HepG2 (cell line): ENCODE measurements at places on chromosomes 4 and X. TPM values are rescaled to one million over a fixed set of nuclear protein-coding genes. Genes with fewer than 3 reads are reported as not detected.
A peak's percentile ranks its signal among the peaks of the same experiment; 100 is the strongest.

GRIA2 gene
- total RNA-seq = not detected in 2 replicates

TSPAN7 gene
- 12.8 and 21.4 TPM in 2 replicates for total RNA-seq

ABCB7 gene
- 27.7 and 29.9 TPM in 2 replicates for total RNA-seq

MAP7D3 gene
- total RNA-seq = not detected in 2 replicates

MAB21L2 gene
- not detected in 2 replicates for total RNA-seq

THAP9 gene
- 7.2 and 11.4 TPM in 2 replicates for total RNA-seq

GLRA2 gene
- total RNA-seq = not detected in 2 replicates

SHROOM4 gene
- 0.15 and 0.18 TPM in 2 replicates for total RNA-seq

NXF3 gene
- total RNA-seq = not detected in 2 replicates

PTTG2 gene
- total RNA-seq = not detected in 2 replicates

TBX22 gene
- not detected in 2 replicates for total RNA-seq

GC gene
- total RNA-seq = 0.35 TPM in 1 of 2 replicates, not detected in the other

TGIF2LX gene
- total RNA-seq = not detected in 2 replicates

- no peak for DNase-seq
Measured at GRCh38 chrX:14832151-14832550, 40.7 kb downstream of the FANCB start.

DNA sequence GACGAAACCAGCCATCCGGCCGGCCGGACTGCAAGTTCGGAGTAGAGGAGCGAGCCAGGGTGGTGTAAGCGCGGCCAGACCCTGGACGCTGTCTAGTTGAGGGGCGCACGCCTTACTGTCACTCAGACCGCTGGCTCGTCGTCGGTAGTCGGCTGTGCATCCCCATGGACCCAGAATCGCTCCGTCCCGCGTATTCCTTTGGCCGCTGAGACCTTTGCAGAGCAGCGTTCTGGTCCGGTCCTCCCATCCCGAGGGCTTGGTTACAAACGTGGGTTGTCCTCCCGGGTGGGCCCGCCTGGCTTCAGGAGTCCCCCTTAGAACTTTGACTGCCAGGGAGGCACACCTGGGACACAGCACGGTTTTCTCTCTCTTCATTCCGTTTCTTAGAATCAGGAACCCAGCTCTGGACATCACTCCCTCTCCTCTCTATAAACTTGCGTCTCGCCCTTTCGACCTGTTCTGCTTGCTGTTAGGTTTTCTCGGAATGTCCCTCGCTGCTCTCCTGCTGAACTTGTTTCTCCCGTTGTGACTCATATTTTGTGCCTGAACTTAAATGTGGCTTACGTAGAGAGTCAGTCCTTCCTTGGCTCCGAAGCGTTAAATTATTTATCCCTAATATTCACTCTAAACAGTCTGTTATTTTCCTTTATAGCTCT, 672 bp downstream of the PGM2 start:
- DNase-seq = no peak

DNA sequence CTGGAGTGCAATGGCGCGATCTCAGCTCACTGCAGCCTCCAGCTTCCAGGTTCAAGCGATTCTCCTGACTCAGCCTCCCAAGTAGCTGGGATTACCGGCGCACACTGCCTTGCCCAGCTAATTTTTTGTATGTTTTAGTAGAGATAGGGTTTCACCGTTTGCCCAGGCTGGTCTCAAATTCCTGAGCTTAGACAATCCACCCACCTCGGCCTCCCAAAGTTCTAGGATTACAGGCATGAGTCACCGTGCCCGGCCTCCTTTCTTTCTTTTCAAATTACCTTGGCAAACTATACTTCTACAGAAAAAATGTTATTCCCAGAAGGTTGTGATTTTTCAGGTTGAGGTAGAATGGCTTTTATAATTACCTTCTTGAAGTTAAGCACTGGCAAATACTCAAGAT, 321.9 kb upstream of the PRPS2 start:
- no peak for DNase-seq

GRCh38 chr4:118836301-118837120, 585 bp upstream of the SEC24D start:
- peak; percentile 57 for DNase-seq

DNA sequence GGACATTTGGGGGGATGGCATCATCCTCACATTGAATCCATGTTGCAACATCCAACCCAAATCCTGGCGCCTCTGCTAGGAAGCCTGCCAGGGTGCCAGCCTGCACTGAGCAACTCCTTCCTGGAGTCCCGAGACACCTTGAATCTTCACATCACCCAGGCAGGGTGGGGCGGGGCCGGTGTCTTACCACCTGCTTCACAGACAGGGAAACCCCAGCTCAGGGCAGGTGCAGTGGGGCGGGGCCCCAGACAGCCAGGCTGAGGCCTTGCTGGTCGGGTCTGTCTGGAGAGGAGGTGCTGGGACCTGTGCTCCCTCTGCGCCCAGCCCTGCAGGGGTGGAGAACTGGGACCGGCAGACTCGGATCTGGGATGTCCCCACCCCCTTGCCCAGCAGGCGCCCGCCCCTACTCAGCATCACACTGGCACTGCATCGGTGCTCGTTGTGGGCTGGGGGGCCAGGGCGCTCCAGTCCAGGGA, 31.5 kb upstream of the HTRA3 start:
- no peak for DNase-seq

DNA sequence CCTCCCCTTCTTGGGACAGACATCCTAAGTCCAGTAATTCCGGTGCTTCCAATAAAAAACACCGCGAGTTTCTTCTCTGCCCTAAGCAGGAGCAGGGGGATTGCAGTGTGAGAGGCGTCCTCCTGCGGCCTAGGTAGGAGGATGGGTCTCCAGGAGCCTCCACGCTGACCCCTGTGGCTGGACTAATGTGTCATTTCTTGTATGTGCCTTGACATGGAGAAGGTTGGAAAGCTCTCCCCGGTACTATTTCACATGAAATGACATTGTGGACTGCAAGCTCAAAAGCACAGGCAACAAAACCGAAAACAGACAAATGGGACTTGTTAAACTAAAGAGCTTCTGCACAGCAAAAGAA, 66.6 kb upstream of the ENPP6 start:
- DNase-seq = no peak

GRCh38 chr4:183492791-183493222, 12.1 kb upstream of the ING2 start:
- DNase-seq = no peak

- no peak for DNase-seq
Measured at GRCh38 chr4:85544751-85545150, 69.8 kb downstream of the ARHGAP24 start.

DNA sequence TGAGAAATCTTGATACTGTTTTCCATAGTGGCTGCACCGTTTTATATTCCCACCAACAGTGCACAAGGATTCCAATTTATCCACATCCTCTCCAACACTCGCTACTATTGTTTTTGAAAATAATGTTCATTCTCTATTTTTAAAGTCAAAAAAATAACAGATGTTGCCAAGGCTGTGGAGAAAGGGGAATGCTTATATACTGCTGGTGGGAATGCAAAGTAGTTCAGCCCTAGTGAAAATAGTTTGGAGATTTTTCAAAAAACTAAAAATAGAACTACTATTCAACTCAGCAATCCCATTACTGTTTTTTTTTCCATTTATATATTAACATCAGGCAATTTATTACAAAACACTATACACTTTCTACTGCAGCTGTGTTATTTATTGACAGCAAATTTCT, 208.7 kb downstream of the CBLL2 start:
- no peak for DNase-seq

DNA sequence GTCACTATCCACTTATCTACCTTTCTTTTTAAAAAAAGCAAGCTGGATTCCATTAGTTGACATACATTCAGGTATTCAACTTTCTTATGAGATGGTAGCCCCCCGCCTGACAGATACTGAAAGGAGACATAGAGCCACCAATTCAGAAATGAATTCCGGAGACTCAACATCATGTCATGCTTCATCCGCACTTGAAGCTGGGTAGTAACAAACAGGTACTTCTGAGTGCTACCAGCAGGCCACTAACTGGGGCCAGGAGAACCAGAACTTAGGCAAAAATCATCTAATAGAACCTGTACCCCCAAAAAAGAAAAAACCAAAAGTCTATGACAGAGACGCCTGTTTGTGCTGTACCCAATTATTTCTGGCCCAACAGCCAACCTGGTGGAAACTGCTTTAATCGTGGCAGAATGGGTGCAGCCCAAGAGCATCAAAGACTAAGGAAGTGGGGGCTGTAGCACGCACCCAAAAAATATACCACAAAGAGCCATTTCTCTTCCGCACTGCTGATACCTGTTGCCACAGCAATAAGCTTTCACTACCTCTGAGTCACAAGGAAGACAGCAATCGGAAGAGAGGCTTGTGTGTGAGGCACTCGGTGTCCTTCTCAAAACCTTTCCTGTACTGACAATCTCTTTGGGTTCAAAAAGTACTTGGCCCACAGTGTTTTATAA, 84.8 kb downstream of the AFAP1 start:
- no peak for DNase-seq

DNA sequence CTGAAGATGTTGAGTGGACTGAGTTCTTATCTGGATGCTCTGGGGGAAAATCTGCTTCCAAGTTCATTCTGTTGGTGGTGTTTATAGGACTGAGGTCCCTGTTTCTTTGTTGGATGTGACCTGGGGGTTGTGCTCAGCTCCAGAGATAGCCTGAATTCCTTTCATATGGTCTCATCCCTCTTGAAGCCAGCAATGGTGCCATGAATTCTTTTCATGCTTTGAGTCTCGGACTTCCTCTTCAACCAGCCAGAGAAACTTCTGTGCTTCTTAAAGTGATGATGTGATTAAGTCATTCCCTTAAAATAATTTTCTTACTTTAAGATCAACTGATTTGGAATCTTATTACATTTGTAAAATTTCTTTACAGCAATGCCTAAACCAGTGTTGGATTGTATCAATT, 233.8 kb upstream of the UGT8 start:
- no peak for DNase-seq

DNA sequence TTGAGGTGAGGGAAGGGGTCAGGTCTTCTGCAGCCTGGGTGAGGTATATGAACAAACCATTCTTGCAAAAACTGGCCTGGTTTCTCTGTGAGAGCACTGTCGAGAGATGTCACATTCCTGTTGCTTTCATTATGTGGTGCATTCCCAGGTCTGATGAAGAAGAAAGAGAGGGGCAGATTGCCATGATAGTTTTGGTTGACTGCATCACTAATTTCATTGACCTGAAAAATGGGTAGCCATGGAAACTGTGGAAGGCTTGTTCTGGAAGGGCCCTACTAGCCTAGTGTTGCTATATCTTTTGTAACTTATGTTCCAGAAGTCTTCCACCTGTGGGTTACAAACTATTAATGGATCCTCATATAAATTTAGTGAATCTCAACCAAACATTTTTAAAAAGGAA, 32.9 kb upstream of the CYBB start:
- no peak for DNase-seq

DNA sequence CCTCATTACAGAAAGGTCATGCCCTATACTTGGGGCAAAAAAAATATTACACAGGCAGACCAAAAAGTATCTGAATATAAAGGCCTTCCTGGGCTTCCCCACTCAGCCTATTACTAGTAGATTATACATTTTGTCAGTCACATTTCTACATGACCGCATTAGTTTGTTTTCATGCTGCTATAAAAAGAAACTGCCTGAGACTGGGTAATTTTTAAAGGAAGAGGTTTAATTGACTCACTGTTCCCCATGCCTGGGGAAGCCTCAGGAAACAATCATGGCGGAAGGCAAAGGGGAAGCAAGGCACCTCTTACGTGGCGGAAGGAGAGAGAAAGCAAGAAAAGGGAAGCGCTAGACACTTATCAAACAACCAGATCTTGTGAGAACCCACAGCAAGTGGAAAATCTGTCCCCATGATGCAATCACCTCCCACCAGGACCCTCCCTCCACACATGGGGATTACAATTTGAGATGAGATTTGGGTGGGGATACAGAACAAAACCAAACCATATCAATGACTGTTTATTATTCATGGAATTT, 1312.0 kb downstream of the PCDH7 start:
- DNase-seq = no peak

- DNase-seq = no peak
Measured at GRCh38 chr4:165656829-165657490, 216.1 kb upstream of the TLL1 start.

- no peak for DNase-seq
Measured at GRCh38 chr4:89419111-89419695, 111.6 kb upstream of the GPRIN3 start.

- no peak for DNase-seq
Measured at GRCh38 chr4:62791386-62791785, 1591.3 kb downstream of the ADGRL3 start.

GRCh38 chr4:148101790-148102189, 340.4 kb downstream of the NR3C2 start:
- DNase-seq = no peak

- no peak for DNase-seq
Measured at GRCh38 chrX:23570674-23571343, 96.5 kb upstream of the PRDX4 start.

GRCh38 chr4:94459462-94460161, 7.9 kb downstream of the PDLIM5 start:
- DNase-seq = peak; percentile 55

GRCh38 chrX:45322820-45323219, 122.1 kb upstream of the DIPK2B start:
- DNase-seq = no peak

DNA sequence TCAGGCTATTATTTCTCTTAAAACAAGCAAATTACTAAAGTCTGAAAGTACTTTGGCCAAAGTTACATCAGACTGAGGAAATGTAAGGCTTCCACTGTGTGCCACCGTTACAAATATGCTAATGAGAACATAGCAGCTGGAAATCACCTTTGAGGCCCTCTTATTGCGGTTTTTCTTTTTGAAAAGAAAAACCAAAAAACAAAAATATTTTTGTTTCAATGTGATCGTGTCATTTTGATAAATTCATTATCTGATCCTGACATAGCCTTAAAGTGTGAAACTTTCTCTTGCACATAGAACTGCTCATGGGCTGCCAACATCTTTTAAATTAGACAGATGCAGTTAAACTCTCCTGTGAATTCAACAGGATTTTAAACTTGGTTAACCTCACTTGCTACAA, 2.8 kb upstream of the TIFA start:
- no peak for DNase-seq

GRCh38 chrX:110373310-110373709, 14.7 kb downstream of the RTL9 start:
- no peak for DNase-seq

DNA sequence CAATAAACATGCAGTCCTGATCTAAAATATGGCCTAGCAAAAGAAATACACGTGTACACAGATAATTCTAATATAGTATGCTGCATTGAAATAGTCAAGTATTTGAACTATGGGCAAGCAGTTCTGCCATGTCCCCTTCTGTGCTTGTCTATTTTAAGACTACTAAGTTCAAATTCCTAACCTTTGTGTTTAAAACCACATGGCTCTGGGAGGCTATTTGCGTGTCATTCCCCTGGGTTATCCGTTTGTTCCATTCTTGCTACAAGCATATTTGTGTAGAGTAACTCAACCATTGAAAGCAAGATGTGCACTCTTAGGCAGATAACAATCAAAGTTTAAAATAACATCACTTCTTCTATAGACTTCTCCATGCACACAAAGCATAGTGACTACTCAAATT, 25.4 kb upstream of the TBC1D1 start:
- no peak for DNase-seq

DNA sequence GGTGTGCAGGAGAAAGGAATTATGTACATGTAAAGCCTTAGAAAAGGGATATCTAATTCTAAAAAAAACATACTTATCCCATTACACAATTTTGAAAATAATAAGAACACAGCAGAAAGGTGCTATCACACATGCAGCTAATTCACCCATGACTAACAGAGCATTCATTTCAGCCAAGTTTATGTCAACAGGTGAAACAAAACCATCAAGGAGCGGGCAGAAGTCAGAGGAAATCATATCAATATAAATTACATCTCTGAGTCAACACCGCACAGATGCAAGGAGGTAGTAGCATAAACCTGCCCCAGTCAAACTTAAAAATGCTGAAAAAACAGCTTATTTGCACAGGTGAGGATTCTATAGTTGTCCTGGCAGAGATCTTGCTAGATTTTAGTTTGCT, 197.9 kb downstream of the PRDM5 start:
- DNase-seq = no peak

GRCh38 chr4:81218206-81218605, 3.2 kb upstream of the PRKG2 start:
- DNase-seq = no peak
